ENCODE measurements at places on chromosomes 5 and 9.

GRCh38 chr5:37208883-37209797 lies 40.0 kb downstream of the CPLANE1 start:
- DNase-seq, result no peak

- no peak for DNase-seq
Measured at GRCh38 chr5:27969157-27969556, 930.8 kb upstream of the CDH9 start.

GRCh38 chr5:8050616-8051175 lies 181.7 kb downstream of the MTRR start:
- no peak for DNase-seq

- no peak for DNase-seq
Measured at GRCh38 chr5:59193616-59194319, 610.9 kb downstream of the RAB3C start.

All from GM12878 (cell line).